ENCODE measurements at places on chromosomes 6 and 20.

- no peak for DNase-seq
These were observed 435.3 kb upstream of the SPTLC3 start for GRCh38 chr20:12573442-12573841.

- no peak for DNase-seq
These were observed 111.2 kb upstream of the SUPT3H start for GRCh38 chr6:45488889-45489288.

GRCh38 chr6:100035873-100036653 is 42.0 kb upstream of the MCHR2 start:
- DNase-seq = no peak

- no peak for DNase-seq
These were observed 112.2 kb upstream of the LAMP5 start for GRCh38 chr20:9402141-9402540.

- DNase-seq = peak; percentile 53
These were observed at the start of gene GNMT for GRCh38 chr6:42960243-42961019. TSS of gene GNMT (plus strand) at chr6:42960754. CDS start at chr6:42960768, 14 bp downstream.

DNA sequence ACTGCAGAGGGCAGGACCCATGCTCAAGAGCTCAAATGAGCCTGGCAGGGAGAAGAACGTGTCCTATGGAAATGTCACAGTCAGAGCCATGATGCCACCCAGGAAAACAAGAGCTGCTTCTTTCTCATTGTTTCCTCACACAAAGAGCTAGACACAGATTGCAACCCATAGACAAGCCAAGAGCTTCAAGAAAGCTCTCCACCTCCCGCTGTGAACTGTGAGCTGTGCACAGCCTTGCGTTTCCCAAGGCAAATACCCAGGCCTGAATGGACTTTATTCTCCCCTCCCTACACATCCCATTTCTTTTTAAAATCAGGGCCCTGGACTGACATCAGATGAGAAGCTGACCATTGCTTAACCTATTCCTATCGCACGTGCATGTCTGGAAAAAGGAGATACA is 388.8 kb downstream of the RNGTT start:
- no peak for DNase-seq

- no peak for DNase-seq
These were observed 29.9 kb downstream of the ADTRP start for GRCh38 chr6:11748591-11749210.

GRCh38 chr20:30168025-30168799 is 1089.3 kb upstream of the DEFB115 start:
- no peak for DNase-seq

- DNase-seq = no peak
These were observed 5.4 kb downstream of the SLC22A23 start for GRCh38 chr6:3451498-3451897.

- no peak for DNase-seq
These were observed 37.9 kb upstream of the RNF24 start for GRCh38 chr20:4053071-4053919.

DNA sequence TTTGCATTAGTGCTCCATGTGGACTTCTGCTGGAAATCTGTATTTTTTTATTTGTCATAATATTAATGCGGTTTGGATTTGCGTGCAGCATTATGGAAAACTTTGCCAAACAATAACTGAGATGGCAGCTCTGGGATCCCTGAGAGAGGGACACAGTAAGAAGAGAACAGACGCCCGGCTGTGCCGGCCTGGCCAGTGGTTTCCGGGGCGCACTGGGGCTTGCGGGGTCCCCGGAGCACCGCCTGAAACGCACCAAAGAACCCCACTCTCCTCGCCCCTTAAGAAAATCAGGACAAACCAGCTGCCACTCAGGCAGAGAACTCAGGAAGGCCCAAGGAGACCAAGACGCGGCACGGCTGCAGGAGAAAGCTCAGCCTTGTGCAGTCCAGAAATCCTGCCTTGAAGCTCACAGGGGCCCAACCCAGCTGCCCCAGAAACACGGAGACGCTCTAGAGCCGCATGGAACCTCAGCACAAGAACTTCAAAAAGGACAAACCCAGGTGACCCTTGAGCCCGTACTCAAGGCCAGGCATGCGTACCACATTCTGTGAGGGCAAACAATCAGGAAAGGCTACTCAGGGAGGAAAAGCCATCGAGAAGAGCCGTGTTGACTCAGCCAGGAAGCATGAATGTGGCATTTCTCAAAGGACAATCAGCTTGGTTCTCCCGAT is 226.5 kb upstream of the CDYL start:
- no peak for DNase-seq

- peak; percentile 24 for DNase-seq
These were observed 291.3 kb upstream of the PRDM1 start for GRCh38 chr6:105794870-105795269.

DNA sequence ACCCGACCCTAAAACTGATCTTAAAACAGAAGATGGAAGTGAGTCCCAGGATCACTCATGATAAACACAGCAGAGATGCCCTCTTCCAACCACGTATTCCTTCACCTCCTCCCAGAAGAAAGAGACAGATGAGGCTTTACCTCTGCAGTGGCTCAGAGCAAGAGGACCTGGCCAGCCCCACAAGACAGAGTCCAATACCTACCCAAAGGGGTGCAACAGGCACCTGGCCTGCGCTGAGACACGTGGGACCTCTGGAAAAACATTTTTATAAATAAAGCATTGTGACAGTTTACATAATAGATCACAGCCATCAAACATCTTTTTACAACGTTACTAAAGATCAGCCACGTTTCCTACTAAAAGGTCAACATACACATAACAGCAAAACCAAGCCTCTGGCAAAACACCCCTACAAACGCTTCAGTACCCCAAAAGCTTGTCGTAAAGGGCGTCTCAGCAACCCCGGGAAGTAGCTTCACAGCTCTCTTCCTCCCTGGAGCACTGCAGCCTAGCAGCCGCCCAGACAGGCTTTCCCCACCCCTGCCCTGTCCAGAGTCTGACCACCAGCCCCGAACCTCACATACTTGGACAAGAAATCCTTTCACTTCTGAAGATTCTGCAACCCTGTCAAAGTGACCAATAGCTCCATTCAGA is 2.9 kb downstream of the TAF4 start:
- DNase-seq = no peak

- no peak for DNase-seq
These were observed at the start of gene GPSM3 for GRCh38 chr6:32192608-32193039. TSS of gene GPSM3 (minus strand) at chr6:32192643. CDS start at chr6:32192513, 130 bp downstream.

DNA sequence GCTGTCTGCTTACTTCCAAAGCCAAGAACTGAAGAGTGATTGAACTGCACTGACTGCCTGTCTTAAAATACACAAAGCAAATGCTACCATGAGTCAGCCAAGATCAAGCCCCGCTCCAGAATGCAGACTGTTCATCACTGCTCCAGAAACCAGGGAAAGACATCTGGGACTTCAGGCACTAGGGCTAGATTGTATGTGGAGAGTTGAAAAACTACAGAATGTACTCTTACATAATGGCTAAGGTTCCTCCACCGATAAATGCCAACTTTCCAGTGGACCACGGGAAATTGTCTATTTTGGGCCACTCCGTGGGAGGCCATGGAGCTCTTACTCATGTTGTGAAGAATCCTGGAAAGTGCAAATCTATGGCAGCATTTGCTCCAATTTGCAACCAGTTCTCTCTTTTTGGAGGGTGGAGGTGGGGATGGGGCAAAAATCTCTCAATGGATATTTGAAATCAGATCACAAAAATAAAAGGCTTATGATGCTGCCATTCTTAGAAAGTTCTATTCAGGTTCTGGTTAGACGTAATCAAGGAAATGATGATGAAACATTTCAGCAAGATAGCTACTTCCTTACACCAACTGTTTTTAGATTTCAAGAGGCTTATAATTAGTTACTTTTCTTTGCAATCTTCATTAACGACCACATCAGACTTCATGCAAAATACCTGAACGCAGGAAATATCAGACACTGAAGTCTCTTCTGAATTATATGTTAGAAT is 11.8 kb upstream of the CAP2 start:
- DNase-seq = no peak

DNA sequence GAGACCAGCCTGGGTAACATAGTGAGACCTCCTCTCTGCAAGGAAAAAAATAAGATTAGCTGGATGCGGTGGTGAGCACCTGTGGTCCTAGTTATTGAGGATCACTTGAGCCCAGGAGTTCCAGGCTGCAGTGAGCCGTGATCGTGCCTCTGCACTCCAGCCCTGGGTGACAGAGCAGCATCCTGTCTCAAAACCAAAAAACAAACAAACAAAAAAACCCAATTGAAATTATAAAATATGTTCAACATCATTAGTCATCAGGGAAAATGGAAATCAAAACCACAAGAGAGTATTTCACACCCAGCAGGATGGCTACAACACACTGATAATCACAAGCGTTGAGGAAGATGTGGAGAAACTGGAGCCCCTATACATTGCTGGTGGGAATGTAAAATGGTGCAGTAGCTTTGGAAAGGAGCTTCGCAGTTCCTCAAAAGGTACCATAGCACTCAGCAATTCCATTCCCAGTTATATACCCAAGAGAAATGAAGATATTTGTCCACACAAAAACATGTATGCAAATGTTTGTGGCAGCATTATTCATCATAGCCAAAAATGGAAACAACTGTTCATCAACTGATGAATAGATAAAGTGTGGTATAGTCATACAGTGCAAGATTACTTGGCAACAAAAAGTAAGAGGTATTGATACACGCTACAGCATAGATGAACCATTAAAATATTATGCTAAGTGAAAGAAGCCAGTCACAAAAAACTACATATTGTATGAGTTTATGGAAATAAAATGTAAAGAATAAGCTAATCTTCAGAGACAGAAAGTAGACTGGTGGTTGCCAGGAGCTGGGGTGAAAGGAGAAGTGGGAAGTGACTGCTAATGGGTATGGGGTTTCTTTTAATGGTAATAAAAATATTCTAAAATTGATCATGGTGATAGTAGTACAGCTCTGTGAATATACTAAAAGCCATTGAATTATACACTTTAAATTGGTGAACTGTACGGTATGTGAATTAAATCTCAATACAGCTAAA is 38.7 kb upstream of the RIPOR2 start:
- DNase-seq = no peak

DNA sequence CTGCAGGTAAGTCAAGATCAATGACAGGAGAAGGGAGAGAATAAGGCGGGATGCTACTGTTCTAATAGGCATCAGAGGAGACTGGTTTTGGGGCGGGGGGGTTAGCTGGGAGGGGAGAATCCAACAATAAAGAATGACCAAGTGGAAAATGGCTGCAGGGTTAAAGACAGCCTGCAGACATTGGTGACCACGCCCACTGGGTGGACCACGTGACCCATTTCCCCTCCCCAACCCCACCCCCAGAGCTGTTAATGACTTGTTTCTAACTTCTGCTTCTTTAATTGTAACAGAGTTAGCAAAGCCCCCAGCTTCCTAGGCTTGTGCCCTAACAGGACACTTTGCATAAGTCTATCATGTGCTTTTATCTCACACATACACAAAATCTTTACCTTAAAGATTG is 344.5 kb downstream of the KIF16B start:
- DNase-seq = no peak

DNA sequence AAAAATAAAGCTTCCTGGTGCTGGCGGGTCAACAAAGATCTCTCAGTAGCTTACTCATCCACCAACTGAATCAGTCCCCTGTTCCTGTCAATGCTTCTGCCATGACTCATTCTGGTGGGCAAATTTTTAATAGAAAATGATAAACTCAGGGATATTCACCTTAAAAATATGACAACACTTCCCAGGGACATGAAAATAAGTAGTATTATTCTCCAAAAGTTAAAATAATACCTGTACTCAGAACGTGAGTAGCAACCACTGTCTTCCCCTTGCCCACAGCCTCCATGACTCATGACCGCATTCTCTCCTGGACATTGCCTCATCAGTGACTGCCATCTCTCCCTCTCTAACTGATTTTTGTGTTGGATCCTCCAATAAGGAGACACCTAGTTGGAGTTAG is 552.3 kb downstream of the KIF16B start:
- DNase-seq = no peak

DNA sequence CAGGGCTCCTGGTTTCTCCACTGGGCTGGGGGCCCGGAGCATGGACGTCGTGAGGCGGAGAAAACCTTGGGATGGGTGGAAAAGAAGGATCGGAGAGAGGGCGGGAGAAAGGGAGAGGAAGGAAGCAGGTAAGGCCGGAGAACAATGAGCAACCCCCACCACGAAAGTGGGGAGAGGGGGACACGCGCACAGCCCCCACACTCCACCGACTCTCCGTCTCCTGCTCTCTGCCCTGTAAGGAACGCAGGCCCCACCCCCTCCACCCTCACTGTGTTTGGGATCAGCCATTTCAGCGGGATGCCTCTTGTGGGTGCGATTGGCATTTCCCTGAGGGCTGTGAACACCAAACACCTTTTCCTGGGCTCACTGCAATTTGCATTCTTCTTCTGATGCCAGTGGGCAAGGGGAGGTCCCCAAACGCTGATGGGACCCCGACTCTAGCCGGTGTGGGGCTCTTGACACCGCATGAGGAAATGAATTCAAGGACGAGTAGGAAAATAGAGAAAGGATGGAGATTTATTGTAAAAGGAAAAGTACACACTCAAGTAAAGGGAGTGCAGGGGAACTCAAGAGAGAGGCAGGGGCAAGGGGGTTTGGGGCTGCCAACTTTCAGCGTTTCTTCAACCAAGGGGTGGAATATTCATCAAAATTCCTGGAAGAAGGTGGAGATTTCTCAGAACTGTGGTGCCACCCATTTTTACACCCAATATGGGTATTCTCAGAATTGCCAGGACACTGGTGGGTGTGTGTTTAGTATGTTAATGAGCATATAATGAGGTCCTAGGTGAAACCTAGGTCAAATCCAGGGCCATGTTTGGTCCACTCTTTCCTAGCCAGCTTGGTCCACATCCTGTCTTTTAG is 13.1 kb upstream of the RAET1L start:
- DNase-seq = no peak

GRCh38 chr6:108609276-108609769 is 48.6 kb downstream of the FOXO3 start:
- no peak for DNase-seq

DNA sequence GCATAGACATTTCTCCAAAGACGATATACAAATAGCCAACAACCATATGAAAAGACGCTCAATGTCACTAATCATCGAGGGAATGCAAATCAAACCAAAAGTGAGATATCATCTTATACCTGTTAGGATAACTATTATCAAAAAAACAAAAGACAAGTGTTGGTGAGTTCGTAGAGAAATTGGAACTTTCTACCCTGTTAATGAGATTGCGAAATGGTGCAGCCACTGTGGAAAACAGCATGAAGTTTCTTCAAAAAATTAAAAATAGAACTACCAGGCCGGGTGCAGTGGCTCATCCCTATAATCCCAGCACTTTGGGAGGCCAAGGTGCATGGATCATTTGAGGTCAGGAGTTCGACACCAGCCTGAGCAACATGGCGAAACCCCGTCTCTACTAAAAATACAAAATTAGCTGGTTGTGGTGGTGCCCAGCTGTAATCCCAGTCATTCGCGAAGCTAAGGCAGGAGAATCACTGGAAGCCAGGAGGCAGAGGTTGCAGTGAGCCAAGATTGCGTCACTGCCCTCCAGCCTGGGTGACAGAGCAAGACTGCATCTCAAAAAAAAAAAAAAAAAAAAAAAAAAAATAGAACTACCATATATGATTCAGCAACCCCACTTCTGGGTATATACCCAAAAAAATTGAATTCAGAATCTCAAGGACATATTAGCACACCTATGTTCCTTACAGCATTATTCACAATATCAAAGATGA is 170.0 kb upstream of the ZNF184 start:
- DNase-seq = no peak

- DNase-seq = peak; percentile 14
These were observed 51.6 kb upstream of the POU3F2 start for GRCh38 chr6:98782772-98783171.

All from GM10248 (cell line).